Omental fat pad (tissue), 4 donors: ENCODE measurements at places on chromosomes 1 and 21.

GRCh38 chr1:65395887-65396612 lies 24.4 kb upstream of the LEPR start:
- no peak for DNase-seq

DNA sequence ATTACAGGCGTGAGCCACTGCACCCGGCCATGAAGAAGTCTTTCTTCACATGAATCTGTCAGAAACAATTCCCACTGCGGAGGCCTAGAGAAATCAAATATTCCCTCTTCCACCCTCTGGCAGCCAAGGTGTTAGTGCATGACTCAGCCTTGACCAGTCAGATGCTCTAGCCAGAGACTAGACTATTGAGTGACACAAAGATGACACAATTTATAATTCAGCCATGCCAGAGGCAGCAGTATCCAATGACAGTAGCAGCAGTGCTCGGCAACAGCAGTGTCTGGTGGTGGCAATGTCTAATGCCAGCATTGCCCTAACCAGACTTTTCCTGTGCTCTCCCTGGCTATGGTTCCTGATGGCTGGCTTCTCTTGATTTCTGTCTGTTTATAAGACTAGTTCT lies 8.7 kb downstream of the CTXND2 start:
- DNase-seq = no peak

DNA sequence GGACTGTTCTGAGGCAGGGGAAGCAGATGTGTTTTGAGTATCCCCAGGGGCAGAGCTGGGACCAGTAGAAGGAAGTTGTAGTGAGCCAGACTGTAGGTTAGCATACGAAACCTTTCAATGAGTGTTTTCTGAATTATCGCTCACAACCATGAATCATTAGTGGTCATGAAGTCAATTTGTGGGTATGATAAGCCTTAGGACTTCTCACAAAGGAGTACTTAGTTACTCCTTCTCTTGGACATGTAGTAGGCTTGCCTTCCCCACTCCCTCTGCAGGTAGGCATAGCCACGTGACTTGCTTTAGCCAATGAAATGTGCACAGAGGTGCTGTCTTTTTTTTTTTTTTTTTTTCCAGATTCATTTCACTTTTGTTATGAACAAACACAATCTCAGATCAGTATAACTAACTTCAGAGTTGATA lies 23.9 kb upstream of the FAAH start:
- no peak for DNase-seq

GRCh38 chr1:161214369-161214768 lies 726 bp upstream of the FCER1G start:
- no peak for DNase-seq

DNA sequence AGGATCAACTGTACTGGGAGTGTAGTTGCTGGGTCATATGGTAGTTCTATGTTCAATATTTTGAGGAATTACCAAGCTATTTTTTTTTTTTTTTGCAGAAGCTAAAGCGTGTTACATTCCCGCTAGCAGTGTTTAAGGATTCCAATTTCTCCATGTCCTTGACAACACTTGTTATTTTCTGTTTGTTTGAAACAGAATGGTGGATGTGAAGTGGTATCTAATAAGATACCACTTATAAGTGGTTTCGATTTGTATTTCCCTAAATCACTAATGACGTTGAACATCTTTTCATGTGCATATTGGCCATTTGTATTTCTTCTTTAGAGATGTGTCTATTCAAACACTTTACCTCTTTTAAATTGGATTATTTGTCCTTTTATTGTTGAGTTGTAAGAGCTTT lies 112.2 kb downstream of the DISP1 start:
- no peak for DNase-seq

- no peak for DNase-seq
Measured at GRCh38 chr1:56808410-56808809, 10.8 kb downstream of the FYB2 start.

- no peak for DNase-seq
Measured at GRCh38 chr1:111813440-111814304, 58.0 kb downstream of the DDX20 start.

DNA sequence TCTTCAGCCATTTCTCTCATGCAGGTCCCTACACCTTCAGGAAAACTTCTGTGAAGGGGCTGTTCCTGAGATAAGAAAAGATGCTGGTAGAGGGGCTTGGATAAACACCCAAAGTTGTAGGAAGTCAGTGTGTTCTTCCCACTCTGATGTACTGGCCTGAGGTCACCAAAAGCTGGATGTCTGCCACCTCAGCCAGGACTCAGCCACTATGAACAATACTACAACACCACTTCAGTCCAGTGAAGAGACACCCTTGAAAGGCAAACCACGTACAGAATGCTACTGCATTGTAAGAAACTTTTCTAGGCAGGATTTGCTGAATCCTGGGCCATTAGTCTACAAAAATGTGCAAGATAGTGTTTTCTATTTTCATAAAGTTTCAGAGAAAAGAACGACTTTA lies 2.4 kb downstream of the PTPN14 start:
- no peak for DNase-seq

DNA sequence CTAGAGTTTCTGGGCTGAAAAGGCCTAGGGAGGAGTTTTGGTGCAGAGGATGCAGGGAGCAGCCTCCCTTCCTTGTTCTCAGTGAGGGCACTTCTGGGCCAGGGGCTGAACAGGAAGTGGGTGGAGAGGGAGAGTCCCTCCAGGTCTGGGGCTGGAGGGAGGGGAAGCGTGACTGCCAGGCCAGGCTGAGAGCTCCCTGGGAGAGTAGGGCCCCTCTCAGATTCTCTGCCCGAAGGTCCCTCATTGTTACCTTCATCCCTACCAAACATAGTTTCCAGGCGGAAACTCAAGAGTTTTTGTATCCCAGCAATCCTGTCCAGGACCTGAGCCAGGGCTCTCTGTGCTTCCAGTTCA lies 36.8 kb downstream of the CITED4 start:
- no peak for DNase-seq

GRCh38 chr1:15113146-15113545 lies 40.4 kb upstream of the TMEM51 start:
- no peak for DNase-seq

DNA sequence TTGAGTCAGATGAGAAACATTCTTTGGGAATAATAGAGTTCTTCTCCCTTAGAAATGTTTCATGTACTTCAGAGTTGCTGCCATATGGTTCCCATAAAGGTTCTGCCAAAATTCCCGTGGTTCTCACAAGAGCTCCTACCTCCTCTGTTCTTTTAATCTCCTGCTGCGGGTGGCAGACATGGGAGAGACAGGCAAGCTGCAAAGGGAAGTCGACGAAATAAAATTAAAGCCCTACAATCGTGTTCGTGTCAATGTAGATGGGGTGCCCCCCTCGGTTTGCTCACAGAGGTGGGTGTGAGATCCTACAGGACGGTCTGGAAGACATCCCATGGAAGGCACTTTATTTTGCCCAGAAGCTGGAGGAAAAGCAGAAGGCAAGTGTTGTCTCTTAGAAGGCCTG lies 276.0 kb downstream of the RWDD3 start:
- DNase-seq = no peak

DNA sequence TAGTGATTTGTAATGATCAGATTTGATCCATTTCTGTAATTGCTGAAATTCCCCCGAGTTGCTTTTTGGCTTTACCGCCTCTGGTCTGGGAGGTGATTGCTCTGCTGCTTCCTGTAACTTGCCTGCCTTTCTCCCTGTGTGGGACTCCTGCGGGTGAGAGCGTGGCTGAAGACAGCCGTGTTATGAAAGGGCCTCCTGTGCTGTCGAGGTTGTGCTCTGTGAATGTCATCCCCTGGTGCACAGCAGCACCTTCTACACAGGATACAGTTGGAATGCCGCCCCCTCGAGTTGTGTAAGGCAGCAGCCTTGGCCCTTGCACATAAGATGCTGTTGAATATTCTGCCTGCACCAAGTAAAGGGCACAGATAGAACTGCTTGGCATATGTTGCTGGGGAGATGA lies 5.9 kb downstream of the SOD1 start:
- no peak for DNase-seq

GRCh38 chr1:178727014-178727895 lies 2.2 kb downstream of the RALGPS2 start:
- DNase-seq = no peak

- no peak for DNase-seq
Measured at GRCh38 chr1:10361515-10361914, 37.3 kb upstream of the PGD start.

GRCh38 chr21:36479415-36480402 lies at the start of gene CLDN14:
TSS of gene CLDN14 (minus strand) at chr21:36480122. CDS start at chr21:36461695, 18,427 bp downstream.
- no peak for DNase-seq

DNA sequence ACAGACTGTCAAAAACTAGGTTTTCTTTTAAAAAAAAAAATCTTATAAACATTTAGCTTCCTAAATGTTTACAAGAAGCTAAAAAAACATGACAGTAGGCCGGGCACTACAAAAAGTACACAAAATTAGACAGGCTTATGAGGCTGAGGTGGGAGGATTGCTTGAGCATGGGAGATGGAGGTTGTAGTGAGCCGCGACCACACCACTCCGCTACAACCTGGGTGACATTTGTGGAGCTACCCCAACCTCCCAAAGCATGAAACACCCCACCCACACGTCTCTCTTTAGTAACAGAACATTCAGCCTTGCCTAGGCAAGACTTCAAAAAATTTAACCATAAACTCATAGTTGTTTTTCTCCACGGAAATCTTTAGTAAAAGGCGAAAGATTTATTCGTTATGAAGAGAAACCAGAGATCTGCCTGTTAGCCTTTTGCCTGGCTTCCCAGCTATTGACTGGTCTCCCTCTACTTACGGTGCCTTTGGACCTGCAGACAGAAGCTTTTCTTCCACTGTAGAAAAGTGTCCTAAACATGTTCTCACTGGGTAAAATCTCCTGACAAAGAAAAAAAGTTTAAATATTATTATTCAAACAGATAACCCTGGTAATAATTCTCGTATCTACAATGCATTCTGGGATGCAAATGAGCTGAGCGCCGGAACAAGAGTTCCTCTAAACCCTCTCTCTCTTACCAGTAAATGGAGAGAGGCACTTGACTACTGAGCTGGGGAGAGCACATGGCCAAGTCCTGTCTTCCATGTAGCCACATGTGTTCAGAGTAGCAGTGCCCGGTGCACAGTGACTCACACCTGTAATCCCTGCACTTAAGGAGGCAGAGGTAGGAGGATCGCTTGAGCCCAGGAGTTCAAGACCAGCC lies 9.2 kb downstream of the RNU5D-1 start:
- DNase-seq = no peak

DNA sequence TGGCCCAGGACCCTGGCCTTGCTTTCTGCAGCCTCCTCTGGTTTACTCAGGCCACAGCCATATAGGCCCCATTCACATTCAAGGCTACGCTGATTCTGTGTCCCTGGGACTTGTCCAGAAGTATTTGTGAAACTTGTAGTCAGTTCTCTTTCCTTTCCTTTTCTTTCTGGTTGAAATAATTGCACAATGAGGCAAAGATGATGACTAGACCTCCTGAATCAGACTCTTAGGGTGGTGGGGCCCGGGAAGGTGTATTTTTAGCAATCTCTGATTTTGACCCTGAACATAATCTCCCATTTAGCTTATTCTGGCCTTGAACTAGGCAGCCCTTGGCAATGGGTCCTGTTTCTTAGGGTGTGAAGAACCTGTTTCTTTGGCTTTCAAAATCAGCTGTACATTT lies 39.9 kb downstream of the STUM start:
- no peak for DNase-seq

GRCh38 chr1:201739492-201740085 lies 89.4 kb upstream of the IPO9 start:
- DNase-seq = no peak

DNA sequence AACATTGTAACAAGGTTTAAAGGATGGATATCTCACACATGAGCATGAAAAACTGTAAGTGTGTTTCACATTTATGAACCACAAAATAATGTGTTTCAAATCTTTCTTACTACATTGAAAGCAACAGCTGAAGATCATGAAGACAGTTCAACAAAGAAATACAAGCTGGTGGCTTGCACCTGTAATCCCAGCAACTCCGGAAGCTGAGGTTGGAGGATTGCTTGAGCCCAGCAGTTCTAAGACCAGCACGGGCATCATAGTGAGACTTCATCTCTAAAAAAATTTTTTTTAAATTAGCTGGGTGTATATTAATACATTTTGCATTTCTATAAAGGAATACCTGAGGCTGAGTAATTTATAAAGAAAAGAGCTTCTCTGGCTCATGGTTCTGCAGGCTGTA lies 27.1 kb upstream of the C1orf198 start:
- no peak for DNase-seq

- DNase-seq = no peak
Measured at GRCh38 chr1:237542525-237543418, 347.9 kb downstream of the ZP4 start.

DNA sequence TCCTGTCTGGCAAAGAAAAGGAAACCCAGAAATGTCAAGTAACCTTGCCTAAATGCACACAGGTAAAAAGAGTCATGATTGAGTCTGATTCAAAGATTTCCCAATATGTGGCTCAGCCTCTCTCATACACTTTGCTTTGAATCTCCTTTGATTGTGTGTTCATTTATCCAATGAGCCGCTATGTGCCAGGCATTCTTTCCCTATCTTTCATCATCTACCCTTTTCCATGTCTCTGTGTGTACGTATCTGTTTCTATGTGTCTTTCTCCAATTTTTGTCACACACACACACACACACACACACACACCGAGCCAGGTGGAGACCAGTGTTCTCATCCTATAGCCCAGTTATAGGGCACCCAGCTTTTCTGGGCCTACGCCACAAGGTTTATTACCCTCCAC lies 35.7 kb upstream of the BCL9 start:
- DNase-seq = no peak

- no peak for DNase-seq
Measured at GRCh38 chr1:210587566-210587965, 258.9 kb downstream of the HHAT start.

DNA sequence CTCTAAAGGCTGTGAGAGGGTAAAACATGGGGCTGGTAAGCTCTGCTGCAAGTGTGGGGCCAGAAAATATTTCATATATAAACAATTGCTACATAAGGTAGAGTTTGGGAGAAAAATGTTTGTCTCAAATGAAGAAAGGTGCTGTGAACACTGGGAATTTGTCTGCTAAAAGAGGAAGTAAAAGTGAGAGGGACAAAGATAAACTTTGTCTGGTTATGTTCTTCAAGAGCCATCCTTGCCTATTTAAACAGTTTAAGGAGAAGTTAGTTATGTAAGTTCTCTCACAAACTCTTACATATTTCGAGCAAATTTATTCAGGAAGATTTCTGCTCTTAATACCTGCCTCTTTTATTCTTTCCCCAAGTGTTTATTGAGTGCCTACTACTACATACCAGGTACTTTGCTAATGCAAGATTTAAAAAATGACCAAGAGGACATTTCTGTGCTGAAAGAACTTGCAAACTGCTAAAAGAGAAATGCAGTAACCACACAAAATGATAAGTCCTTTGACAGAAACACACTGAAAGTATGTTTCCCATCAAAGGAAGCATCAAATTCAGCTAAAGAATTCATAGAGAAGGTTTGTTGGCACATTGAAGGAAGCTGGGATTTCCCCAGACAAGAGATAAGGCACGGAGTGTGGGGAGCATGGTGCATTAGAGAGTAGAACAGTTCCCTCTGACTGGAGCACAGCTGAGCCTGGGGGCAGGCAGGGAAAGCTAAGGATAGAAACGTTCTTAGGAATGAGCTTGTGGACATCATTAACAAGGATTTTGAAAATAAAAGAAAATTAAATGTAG lies 549.1 kb downstream of the PTBP2 start:
- DNase-seq = no peak
